Fibroblast of villous mesenchyme (primary cell): ENCODE measurements at places on chromosomes 6 and 20. TPM values are rescaled to one million over a fixed set of nuclear protein-coding genes. Genes with fewer than 3 reads are reported as not detected.
A peak's percentile ranks its signal among the peaks of the same experiment; 100 is the strongest.

CBLN4 gene
- not detected in 2 replicates for total RNA-seq

TFAP2A gene
- total RNA-seq, result 2.6 and 13.8 TPM in 2 replicates

DNA sequence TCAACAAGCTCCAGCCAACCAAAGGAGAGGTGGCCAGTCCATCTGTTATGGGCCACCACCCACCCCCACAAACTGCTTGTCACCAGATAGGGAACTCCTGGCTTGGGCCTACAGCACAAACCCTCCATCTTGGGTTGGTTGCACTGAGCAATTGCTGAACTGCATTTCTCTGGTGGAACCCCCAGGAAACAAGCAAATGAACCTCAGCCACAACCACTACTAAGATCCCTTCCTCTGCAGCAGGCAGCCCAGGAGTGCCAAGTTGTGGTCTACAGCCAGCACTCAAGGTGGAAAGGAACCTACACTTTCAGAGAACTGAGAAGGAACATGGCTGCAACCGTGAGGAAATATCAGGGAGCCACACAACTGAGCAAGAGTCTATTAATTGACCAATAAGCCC lies 171.6 kb downstream of the TMEM200A start:
- no peak for DNase-seq

DNA sequence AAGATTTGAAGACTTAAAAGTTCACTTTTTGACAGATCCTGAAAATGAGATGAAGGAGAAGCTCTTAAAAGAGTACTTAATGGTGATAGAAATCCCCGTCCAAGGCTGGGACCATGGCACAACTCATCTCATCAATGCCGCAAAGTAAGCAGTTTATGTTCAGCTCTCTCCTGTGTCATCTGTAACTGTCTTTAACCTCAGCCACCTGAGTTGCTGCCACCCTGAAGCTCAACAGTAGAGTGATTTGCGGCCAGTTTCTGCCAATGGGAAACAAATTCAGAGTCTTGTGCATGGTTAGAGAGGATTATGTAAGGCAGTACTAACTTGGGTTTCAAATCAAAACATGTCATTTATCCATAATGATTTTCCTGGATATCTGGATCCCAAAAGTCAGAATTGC lies 10.1 kb downstream of the TNFAIP3 start:
- no peak for DNase-seq

DNA sequence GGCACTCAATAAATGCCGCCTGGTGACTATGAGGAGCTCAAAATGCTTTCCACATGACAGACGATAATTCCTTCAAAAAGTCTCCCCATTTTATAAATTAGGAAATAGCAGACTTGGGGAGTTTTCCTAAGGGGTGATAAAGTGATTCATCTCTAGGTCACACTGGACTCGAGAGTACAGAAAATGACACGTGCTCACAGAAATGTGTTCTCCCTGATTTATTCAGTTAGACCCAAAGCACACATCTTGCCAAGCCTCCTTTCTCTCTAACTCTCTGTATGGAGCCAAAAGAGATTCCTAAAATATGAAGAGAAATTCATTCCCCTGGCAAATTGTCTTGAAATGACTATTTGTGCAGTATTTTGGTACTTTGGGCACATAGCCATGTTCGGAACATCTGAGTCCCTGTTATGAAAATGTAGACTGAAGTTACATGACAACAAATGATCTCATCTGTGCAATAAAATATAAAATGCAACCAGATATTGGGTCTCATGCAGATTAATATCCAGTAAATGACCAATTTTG lies 381.1 kb downstream of the TFAP2B start:
- no peak for DNase-seq

GRCh38 chr6:144912474-144912873 lies 627.3 kb downstream of the UTRN start:
- DNase-seq, result peak; percentile 83

GRCh38 chr6:21219241-21219640 lies 374.3 kb upstream of the SOX4 start:
- DNase-seq, result no peak

GRCh38 chr20:52847731-52848359 lies 124.3 kb upstream of the TSHZ2 start:
- no peak for DNase-seq
